ENCODE measurements at places on chromosomes 1 and 21.

GRCh38 chr1:106995970-106996369 lies 60.5 kb upstream of the PRMT6 start:
- DNase-seq = no peak

- no peak for DNase-seq
These were observed 200.6 kb downstream of the PTGER3 start for GRCh38 chr1:70847013-70847412.

DNA sequence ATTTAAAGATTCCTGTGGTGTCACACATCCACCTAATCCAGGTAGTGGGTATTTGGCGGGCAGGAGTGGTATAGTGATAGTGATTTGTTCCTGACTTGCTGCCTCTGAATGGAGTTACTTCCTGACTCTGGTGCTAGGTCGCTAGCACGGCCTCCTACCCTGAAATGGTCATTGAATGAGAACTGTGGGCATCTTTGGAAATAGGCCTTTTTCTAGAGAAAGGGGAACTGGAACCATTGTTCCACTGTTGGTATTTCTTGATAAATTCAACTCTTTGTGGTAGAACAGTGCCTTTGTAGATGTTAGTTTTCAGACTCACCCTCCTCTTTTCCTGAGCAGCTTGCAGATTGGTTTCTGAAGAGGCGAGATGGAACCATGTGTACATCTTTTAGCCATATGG lies 1.5 kb downstream of the QSOX1 start:
- peak; percentile 71 for DNase-seq

DNA sequence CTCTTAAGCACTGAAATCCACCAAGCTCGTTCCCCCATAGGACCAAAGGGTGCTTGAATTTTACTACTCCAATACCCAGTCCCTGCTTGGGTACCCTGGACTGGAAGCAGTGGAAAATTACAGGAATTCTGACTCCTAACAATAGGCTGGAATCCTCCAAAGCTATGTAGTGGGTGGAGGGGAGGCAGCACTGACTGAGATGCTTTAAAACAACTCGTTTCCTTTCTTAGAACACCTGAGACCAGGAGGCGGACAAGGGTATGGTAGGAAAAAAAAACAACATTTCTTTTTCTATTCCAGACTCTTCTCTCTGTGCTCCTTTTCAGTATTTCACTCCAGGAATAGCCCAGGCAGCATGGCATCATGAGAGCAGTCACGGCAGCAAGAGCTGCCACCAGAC lies 2.3 kb downstream of the PEF1 start:
- no peak for DNase-seq

GRCh38 chr1:167790117-167790516 lies 68.3 kb downstream of the MPZL1 start:
- no peak for DNase-seq

- DNase-seq = no peak
These were observed 66.1 kb downstream of the NID1 start for GRCh38 chr1:235998812-235999211.

GRCh38 chr1:2259668-2260402 lies 31.7 kb downstream of the SKI start:
- DNase-seq = no peak

GRCh38 chr1:45493116-45493697 lies 2.2 kb upstream of the TESK2 start:
- DNase-seq = peak; percentile 82

DNA sequence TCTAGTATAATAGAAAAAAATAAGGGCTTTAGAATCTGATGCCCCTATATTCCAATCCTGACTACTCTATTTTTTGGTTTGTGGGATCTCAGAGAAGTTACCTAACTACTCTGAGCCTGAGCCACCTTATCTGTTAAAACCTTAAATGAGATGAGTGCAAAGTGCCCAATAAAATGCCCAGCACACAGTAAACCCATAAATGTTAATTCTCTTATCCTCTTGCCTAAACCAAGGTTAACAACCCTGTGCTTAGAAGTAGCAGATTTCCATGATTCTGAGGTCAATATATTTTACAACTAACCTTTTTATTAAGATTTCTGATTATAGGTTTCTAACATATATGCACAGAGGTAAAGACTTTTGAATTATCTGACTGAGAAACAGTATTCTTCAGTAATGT lies 35.8 kb downstream of the DOCK7 start:
- DNase-seq = no peak

GRCh38 chr1:159040893-159041724 lies 31.4 kb downstream of the IFI16 start:
- no peak for DNase-seq

DNA sequence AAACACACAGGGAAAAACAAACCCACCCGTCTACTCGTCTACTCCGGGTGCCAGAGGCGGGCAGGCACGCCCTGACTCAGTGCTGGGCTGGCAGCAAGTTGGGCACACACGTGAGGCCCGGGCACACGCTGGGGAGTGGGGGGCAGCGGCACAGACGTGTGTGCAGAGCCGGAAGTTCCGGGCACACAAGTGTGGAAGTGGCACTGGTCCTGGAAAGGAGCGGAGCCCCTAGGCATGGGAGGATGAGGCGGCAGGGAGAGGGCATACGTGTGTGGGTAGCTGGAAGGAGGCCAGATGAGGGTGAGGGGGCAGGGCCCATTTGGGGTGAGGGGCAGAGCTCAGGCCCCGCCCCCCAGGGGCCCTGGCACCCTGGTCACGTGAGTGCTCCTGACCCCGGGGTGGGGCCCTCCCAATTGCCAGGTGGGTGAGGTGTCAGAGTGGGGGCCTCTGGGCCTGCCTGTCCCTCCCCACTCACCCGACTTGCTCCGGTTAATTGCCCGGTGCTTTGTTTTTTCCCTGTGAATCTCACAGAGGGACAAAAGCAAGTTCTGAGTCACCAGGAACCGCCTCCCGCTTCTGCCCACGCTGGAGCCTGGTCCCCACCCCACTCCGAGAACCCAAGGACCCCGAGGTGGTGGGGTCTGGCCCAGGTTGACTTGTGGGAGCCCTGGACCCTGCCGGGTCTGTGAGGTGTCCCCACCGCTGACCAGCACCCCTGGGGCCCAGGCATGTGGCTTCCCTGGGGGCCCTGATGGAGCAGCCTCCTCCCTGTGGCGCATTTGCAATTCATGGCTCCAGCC lies 104.8 kb upstream of the CASZ1 start:
- no peak for DNase-seq

- DNase-seq = no peak
These were observed 169.1 kb upstream of the EDN2 start for GRCh38 chr1:41653574-41653973.

- no peak for DNase-seq
These were observed 215.1 kb downstream of the NCAM2 start for GRCh38 chr21:21213297-21213696.

DNA sequence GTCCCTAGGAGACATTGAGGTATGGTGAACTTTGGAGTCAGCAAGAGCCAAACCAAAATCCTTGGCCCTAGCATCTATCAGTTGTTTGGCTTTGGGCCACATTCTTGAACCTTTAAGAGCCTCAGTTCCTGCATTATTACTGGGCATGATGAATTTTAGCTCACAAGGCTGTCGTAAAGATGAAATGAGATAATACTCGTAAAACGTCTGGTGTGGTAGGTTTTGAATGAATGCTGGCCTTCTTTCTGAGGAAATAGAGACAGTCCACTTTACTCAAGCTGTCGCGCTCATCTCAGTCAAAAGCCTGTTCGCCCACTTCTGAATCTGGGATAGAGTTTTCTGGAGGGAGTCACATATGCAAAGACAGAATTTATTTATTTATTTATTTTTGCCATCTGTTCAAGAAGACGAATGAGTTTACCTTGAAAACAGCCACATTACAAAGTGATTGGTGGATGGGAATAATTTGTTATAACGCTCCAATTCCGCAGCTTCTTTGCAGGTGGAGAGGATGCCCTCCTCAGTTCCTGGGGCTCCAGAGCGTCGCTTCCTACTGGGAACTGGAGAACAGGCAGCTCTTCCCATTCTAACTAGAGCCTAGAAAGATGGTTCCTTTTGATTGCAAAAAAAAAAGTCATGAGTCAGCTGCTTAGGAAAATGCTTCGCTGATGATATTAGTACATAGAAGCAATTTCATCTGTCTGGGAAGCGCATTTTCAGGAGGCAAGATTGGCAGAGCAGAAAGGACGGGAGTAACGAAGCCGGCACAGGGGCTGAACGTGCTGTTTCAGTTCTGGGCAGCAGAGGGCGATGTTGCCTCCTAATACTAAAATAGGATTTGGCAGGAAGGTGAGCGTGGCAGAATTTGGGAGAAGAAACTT lies 49.9 kb upstream of the CYP2J2 start:
- peak; percentile 72 for DNase-seq

GRCh38 chr1:100353071-100353801 lies 930 bp downstream of the CDC14A start:
- peak; percentile 82 for DNase-seq

DNA sequence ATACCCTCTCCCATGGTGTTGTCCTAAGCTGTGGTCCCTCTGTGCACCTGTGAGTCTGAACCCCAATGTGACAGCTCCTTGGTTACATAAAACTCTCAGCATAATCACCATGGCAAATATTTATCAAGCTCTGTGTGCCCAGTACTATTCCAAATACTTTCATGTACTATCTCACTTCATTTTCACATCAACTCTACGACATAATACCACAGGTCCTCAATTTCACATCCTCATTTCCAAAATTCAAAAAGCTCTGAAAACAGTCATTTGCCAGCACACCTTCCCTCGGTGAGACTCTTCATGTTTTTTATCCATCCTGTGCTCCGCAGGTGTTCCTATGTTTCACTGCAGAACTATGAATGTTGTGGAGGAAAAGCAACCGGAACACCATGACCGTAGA lies 12.4 kb upstream of the CREG1 start:
- DNase-seq = no peak

- no peak for DNase-seq
These were observed 33.5 kb downstream of the GPR137B start for GRCh38 chr1:236175642-236176336.

GRCh38 chr1:3029481-3029961 lies 8.3 kb downstream of the ACTRT2 start:
- no peak for DNase-seq

DNA sequence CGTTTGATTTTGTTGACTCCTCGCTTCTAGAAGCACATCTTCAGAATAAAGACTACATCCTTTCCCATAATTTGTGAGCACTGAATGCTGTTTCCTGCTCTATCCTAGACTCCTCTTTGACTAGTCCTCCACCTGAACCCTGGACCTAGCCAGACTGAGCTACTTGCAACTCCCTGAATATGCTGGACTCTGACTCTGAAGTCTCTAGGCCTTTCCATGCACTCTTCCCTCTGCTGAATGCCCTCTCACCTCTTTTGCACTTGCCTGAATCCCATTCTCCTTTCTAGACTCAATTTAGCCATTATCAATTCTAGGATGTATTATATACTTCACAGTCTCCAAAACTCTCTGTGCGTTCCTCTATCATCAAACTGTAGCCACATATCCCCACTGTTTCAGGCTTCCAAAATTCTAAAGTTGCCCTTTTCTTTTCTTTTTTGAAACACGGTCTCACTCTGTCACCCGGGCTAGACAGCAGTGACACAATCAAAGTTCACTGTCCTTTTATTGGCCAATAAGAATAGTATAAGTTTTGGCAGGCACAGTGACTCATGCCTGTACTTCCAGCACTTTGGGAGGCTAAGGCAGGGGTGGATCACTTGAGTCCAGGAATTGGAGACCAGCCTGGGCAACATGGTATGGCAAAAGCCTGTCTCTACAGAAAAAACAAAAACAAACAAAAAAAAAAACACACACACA lies 127.0 kb downstream of the LTN1 start:
- DNase-seq = no peak

GRCh38 chr1:248892590-248892989 lies 13.4 kb upstream of the PGBD2 start:
- no peak for DNase-seq

All from OCI-M1 (cell line).